HepG2 (cell line): ENCODE measurements at places on chromosomes 3 and 15. TPM values are rescaled to one million over a fixed set of nuclear protein-coding genes. Genes with fewer than 3 reads are reported as not detected.

SEMA5B gene
- total RNA-seq: not detected in 2 replicates

- DNase-seq: no peak
- H3K36me3 ChIP-seq: no peaks in the 10 kb centered on the region
- no peak overlapping the region for H3K4me3 ChIP-seq
These were observed 51.0 kb downstream of the REC114 start for GRCh38 chr15:73493922-73494321.

DNA sequence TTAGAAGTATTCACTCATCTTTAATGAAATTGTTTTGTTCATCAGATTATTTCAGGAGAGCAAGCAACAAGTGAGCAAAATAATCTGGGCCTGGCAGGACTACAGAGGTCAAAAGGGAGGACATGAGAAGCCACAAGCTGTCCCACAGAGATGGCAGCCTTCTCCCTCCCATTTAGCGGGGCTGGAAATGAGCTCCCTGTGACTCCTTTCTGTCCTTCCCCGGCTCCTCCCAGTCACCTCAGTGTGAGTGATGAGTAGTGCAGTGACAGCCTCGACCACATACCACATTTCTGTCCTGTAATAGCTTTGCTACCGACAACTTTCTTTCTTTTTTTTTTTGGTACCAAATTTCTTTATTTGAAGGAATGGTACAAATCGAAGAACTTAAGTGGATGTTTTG lies 38.0 kb downstream of the RAB7A start:
- H3K27ac ChIP-seq: no peak overlapping the region
- peaks cover 1% of the 10 kb centered on the region for H3K36me3 ChIP-seq
- DNase-seq: no peak
- no peaks in the 10 kb centered on the region for H3K27me3 ChIP-seq
- no peak overlapping the region for H3K4me3 ChIP-seq

- peaks cover 2% of the 10 kb centered on the region; the same call in 1 of the 2 replicates for H3K27me3 ChIP-seq
- no peaks in the 10 kb centered on the region for H3K36me3 ChIP-seq
- H3K4me1 ChIP-seq: no peaks in the 10 kb centered on the region
- H3K27ac ChIP-seq: no peak overlapping the region
These were observed 47.7 kb upstream of the RASGRP1 start for GRCh38 chr15:38612159-38612863.
